RWPE1 (cell line): ENCODE measurements at places on chromosomes 13 and 19.
A peak's percentile ranks its signal among the peaks of the same experiment; 100 is the strongest.

GRCh38 chr19:3404324-3405260 lies 38.2 kb downstream of the NFIC start:
- no peak for DNase-seq

- DNase-seq: no peak
These were observed 49.3 kb downstream of the UFM1 start for GRCh38 chr13:38398711-38399493.

DNA sequence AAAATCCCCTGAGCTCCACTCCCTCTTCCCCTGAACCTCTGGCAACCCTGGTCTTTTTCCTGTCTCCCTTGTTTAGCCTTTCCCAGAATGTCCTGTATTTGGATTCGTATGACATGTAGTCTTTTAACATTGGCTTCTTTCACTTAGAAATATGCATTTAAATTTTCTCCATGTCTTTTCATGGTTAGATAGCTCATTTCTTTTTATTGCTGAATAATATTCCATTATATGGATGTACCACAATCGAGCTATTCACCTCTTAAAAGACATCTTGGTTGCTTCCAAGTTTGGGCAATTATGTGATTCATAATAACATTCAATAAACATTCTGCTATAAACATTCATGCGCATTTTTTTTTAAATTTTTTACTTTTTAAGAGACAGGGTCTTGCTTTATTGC lies 99.6 kb upstream of the ZNF536 start:
- no peak for DNase-seq

GRCh38 chr19:29873024-29873800 lies 61.4 kb downstream of the CCNE1 start:
- DNase-seq: peak; percentile 56

DNA sequence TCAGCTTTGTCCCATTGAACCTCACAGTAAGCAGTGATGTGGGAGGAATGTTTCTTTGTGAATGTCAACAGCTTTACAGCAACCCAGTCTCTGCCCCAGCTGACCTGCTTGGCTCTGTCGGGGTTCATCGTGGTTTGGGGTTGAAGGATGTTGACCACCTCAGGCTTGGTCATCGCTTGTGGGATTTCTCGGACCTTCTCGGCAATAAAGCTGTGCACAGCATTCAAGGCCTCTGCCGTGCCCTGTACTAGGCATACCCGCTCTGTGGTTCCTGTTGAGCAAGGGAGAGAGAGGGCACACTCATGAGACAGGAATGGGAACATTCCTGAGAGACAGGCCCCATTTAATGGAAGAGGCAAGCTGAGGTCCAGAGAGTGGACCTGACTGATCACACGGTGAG lies 20.0 kb downstream of the NOVA2 start:
- DNase-seq: no peak

DNA sequence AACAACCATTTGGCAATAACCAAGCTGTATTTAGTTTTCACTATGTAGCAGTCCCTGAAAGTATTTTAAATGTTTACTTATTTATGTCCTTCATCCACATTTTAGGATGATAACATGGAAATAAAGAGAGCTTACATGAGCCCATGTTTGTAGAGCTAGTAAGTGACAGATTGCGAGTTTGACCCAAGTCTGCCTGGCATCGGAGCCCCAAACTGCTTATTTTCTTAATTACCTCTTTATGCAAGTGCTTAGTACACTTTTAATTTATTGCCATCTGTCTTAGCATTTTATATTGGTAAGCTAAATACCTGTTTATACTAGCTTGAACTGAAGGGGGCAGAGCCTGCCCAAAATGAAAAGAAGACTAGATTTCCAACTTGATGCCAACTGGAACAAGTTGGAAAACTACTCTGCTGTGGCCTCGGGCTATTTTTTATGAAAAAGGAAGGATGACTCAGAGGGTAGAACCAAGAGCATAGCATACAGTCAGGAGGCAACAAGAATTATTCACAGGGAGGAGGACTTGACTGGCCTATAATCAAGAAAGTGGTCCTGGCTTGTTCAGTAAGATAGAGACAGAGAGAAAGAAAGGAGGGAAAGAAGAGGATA lies 150.2 kb downstream of the NDFIP2 start:
- peak; percentile 91 for DNase-seq

GRCh38 chr13:21546372-21546771 lies 57.6 kb downstream of the MICU2 start:
- DNase-seq: no peak

DNA sequence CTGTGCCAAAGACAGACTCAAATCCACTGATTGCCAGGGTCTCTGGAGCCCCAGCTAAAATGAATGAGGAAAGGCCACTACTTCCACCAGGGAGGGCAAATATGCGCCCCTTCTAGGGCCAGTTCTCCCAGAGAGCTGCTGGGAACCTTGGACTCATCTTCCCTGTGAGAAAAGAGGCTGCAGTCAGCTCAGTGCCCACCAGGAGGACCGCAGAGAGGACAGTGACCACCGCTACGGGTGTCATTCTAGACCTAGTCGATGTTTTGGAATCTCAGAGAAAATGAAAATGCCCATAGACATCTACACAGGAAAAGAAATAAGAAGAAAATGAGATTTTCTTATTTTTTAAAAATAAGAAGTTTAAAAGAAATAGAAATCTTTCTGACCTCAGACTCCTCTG lies 235.1 kb downstream of the UQCRFS1 start:
- DNase-seq: no peak

DNA sequence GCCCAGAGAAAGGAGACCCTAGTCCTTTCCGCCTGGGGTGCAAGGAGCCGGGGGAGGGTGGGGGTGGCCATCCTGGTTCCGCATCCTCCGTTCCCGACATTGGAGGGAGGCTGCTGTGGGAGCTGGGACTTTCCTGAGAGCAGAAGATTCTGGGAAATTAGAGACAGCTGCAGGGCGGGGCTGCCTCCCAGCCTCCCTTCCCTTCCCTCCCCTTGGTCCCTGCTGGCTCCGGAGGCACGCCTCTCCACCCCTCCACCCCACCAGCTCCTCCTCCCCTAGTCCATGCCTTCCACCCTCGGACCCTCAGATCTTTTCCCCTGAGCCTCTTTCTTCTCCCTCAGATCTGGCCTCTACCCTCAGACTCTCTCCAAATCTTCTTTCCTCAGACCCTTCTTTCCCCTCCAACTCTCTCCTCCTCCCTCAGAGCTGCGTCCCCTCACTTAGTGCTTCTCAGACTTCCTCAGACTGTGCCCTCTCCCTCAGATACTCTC lies 3.1 kb upstream of the BCL3 start:
- DNase-seq: no peak

DNA sequence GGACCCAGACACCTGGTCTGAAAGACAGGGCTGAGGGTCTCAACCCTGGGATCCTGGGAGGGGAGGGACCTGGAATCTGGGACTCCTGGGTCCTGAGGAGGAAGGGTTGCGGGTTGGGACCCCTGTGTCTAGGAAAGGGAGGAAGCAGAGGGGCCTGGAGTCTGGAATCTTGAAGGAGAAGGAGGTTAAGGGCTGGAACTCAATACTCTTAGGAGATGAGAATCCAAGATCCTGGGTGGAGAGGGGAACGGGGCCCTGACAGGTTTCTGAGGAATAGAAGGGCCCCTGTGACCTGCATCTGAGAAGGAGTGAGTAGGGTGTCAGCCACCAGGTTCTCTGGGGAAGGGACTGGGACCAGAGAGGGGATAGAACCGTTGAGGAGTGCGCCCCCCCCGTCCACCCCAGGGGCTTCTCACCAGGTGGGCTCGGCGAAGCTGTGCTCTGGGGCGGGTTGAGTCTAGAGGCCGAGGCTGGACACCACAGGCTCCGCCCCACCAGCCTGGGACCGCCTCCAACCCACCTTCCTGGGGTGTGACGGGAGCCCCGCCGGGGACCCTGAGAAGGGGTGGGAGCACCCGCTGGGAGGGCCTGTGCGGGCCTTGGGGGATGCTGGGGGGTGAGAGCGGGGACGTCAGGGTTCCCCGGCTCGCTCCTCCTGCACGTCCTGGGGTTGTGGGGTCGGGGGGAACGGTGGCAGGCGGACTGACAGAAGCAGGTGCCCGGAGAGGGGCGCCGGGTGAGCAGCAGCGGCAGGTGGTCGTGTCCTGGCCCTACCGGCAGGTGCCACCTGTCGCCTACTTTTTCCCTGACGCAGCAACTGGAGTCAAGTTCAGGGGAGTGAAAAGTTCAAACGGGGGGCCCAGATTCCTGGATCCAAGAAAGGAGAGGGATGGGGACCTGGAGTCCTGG lies at the start of gene MAMSTR:
Gene MAMSTR, minus strand, starts transcription at position 463 of the 909 bp plus-strand sequence. CDS start 694 bp downstream, outside the sequence.
- DNase-seq: no peak

- no peak for DNase-seq
These were observed 107.6 kb upstream of the VSTM2B start for GRCh38 chr19:29418201-29418600.

DNA sequence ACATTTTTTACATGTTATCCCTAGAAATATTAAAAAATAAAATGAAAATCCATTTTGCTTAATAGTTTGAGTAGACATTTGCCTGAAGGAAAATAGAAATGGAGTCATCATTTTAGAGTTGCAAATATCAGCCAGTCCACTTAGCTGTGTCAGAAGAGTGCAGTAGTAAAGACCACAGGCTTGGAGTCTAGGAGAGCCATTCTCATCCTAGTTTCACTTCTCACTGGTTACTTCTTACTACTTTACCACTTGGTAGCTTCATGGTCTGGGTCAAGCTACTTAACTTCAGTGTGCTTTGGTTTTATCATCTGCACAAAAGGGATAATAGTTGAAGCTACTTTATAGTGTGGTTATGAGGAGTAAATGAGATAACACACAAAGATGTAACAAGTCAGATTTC lies 286.5 kb upstream of the NBEA start:
- no peak for DNase-seq
